ENCODE measurements at places on chromosomes 11 and 22.

- no peak for DNase-seq
Measured at GRCh38 chr22:37546437-37547250, 13.6 kb upstream of the CDC42EP1 start.

GRCh38 chr11:65538915-65539743, 14.2 kb downstream of the SCYL1 start:
- no peak for DNase-seq

DNA sequence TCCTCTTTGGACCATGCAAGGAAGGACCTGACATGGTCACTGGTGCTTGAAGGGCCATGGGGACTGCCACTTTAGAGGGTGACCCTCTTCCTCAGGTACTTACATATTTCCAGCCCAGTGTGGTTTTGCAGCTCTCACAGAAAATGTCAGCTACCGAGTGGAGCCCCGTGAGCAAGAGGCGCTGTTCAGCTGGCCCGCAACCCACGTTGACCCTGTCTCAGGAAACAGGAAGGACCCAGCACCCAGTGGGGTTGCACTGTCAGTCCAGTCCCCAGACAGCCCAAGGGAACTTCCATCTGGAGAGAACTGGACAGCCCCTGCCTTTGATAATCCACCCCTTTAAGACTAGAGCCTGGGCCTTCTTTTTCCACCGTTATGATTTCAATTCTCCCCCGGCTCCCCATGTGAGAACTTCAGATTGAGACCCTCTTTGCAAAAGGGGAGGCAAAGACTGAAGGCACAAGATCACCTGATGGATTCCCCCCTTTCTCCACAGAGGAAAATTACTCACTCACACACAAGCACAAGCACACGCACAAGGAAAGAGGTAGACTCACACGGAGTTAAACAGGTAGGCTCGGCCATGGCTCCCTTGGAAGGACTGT, 3.4 kb downstream of the YPEL4 start:
- no peak for DNase-seq

DNA sequence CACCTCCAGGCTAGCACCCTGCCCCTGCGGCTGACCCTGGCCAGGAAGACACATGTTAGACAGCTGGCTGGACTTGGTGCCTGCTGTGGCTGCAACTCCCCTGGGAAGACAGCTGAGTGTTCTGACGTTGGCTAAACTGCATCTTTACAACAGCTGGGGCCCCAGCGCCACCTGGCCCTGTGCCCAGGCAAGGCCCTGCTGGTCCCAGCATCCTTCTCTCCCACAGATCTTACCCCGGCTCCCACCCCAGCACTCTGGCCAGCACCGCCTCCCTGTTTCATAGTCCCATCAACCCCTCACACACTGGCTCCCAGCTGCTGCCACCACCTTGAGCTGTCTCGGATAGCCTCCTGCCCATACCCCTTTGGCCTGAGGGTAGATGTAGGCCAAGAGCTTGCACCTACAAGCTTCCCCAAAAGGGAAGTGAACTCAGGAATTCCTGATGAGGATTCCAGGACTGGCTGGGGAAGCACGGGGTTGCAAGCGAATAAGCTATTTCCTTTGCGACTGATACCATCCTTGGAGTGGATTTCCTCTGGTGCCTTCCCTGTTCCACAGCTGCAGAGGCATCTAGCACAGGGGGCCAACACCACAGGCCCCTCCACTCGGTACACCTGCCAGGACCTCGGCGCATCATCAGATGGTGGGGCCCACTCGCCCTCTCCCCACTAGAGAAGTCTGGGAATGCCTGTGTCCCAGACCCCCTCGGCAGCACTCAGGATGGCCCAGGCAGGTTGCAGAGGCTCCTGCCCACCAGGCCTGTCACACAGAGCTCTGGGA, 28.5 kb downstream of the RSPH14 start:
- DNase-seq: no peak

DNA sequence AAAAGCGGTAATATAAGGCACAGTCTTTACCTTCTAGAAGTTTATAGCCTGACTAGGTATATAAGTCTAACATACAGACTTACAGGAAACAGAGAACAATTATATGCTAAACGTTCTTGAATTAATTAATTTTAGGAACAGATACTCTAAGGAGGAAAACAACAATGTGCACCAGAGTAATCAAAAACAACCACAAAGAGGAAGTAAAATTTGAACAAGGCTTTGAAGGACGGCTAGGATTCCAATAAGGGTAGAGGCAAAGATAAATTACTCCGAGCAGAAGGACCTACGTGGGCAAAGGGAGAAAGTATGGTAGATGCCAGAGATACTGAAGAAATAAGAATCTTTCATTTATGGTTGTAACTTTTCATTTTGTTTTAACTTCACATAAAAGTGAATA, 54.4 kb downstream of the ENTHD1 start:
- no peak for DNase-seq

DNA sequence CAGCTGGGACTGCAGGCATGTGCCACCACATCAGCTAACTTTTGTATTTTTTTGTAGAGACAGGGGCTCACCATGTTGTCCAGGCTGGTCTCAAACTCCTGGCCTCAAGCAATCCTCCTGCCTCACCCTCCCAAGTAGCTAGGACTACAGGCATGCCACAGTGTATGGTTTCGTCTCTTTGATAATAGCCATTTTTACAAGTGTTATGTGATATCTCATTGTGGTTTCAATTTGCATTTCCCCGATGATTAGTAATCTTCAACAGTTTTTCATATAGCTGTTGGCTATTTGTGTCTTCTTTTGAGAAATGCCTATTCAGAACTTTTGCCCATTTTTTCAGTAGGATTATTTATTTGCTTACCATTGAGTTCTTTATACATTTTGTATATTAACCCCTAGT, 9.0 kb upstream of the MTMR3 start:
- no peak for DNase-seq

- no peak for DNase-seq
Measured at GRCh38 chr11:59267196-59267595, 54.5 kb upstream of the MPEG1 start.
